ENCODE measurements at places on chromosomes 7 and 10.

DNA sequence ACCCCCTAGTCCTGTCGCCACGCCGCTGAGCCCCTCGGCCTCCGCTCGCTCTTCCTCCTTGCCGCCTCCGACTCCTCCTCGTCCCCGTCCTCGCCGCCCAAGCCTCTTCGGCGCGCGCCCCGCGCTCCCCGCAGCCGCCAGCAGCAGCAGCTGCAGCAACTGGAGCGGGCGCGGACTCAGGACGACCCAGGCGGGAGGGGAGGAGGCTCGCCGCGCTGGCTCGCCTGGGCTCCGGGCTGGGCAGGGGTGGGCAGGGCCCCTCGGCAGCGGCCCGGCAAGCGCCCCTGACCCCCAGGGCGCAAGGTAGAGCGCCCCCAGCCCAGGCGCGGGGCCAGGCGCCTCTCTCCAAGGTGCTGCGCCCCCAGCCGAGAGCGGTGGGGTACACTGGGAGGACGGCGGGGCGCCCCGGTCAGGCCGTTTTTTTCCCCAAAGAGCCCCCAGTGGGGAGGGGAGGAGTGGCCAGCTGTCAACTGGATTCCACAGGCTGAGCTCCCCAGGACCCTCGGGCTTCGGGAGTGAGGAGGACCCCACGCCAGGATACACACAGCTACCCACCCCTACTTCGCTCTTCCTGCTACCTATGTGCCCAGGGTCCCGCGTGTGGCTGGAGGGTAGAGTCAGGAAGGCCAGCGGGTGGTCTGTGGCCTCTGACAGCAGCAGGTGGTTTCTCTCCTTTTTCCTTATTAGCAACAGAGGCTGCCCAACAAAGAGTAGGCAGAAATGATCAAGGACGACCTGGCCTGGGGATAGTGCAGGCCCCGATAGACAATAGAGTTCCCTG is 903 bp upstream of the KCNMA1 start:
- peak; percentile 56 for DNase-seq

DNA sequence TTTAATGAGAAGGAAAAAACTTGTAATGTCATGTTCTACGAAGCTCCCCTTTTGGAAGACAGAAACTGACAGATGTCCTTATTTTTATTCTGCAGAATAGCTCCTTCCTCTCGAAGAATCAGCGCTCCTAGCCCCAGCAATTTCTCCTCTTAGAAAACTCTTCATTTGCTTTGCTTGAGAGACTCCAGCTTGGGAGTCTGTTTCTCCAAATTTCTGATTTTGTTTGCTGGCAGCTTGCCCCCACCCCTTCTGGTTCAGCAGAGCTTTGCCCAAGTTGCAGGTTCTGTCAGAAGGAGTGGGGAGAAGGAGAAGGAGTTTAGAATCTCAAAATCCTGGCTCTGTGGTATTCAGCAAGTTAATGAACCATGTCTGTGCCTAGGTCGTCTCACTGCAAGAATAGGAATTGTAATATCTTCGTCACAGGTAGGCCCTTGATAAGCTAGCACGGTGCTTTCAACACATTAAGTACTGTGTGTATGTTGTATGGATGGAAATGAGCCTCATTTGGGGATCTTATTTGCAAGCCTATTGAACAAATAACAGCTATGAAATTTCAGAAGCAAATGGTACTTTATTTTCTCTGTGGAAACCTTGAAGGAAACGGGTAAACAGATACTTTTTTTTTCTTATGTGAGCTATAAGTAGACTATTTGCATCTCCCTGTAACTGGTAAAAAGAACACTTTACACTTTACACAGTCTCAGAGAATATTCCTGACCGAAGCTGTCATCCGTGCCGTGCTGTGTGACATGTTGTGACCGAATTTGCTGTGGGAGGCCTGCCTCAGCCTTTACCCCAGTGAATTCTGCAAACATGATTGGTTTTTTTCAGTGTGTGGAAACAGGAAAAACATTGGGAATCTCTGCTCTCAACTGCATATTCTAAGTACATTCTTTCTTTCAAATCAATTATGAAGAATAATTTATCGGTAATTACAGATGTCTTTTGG is 290.9 kb downstream of the CAMK1D start:
- no peak for DNase-seq

DNA sequence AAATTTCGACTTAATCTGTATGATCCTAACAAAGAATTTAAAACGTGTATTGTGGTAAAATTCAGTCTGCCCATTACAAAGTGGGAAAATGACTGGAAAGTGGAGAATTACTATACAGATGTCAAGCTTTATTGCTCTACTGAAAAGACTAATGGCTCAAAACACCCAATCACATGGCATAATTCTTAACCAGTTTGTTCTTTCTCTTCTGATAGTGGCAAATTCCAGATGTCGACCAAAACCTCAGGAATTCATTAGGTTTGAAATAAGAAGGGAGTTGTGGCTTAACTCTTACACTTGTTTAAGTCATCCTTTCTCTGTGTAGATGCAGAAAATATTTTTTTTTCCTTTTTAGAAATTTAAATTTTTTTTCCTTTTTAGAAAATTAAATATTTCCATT is 1254.9 kb upstream of the LRRN3 start:
- DNase-seq = no peak

GRCh38 chr7:124720195-124720594 is 45.4 kb downstream of the GPR37 start:
- no peak for DNase-seq

GRCh38 chr10:33249659-33250345 is 84.7 kb downstream of the NRP1 start:
- DNase-seq = no peak

Measured in fibroblast of skin of right quadriceps (primary cell).